HS-27A (cell line): ENCODE measurements at places on chromosomes 4 and X.

DNA sequence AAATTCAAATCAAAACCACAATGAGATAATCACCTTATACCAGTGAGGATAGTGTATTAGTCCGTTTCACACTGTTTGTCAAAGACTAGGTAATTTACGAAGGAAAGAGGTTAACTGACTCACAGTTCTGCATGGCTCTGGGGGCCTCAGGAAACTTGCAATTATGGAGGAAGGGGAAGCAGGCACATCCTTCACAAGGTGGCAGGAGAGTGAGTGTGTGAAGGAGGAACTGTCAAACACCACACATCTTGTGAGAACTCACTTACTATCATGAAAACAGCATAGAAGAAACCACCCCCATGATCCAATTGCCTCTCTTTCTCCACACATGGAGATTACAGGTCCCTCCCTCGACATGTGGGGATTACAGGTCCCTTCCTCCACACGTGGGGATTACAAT is 54.7 kb upstream of the TRPC5 start:
- no peak for DNase-seq

- no peak for DNase-seq
These were observed 13.3 kb downstream of the HNRNPD start for GRCh38 chr4:82360298-82361177.

GRCh38 chrX:132743086-132743485 is 215.3 kb downstream of the HS6ST2 start:
- no peak for DNase-seq

GRCh38 chr4:46586566-46586965 is 196.6 kb upstream of the GABRA2 start:
- DNase-seq = no peak

DNA sequence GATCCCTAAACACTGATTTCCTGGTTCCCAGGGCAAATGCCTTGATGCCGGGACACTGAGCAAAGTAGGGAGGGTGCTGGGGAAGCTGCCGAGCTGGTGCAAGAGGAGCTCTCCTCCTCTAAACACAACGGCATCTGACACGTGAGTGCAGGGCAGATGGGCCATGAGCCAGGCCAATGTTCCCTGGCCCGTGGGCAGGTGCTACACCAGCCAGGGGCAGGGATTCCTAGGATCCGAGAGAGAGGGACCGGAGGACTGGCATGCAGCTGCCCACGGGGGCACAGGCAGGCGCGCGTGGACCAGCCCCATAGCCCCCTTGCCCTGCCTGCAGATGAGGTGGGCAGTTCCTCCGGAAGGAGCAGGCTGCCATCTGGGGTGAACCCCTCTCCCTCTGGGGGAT is 66.8 kb upstream of the AFAP1 start:
- no peak for DNase-seq

- peak; percentile 12 for DNase-seq
These were observed 34.0 kb upstream of the GNPDA2 start for GRCh38 chr4:44760142-44760898.
